ENCODE measurements at places on chromosomes 16 and 17. TPM values are rescaled to one million over a fixed set of nuclear protein-coding genes. Genes with fewer than 3 reads are reported as not detected.

DNA sequence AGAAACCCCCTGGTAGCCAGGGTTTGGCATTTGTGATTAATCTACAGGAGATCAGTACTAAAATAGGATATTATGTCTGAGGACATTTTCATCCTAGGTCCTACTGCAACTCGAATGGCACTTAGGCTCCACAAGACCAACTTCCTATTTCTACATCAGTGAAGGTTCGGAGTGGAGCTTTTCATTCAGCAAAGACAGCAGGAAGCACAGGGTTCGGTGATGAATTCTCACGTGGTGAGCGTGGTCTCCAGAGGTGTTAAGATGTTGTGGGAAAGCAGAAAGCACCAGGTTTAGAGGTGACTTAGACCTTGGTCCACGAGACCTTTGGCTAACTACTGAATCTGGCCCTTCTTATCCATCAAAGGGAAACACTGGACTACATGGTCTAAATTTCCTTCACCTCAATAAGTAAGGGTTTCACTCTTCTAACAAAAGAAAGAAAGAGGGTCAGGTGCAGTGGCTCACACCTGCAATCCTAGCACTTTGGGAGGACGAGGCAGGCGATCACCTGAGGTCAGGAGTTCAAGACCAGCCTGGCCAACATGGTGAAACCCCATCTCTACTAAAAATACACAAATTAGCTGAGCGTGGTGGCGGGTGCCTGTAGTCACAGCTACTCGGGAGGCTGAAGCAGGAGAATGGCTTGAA, 13.9 kb upstream of the HELZ start:
- peaks cover 27% of the 10 kb centered on the region for H3K4me1 ChIP-seq
- peak overlapping the region; percentile 91 for H3K27ac ChIP-seq
- no peak for DNase-seq

GRCh38 chr17:74649909-74650308, 26.4 kb upstream of the CD300E start:
- no peak overlapping the region for H3K4me3 ChIP-seq
- peaks cover 82% of the 10 kb centered on the region for H3K27me3 ChIP-seq
- peaks cover 7% of the 10 kb centered on the region for H3K36me3 ChIP-seq
- no peak overlapping the region for H3K27ac ChIP-seq
- no peak for DNase-seq

The MTMR4 gene
- 36.6 TPM for total RNA-seq

GRCh38 chr16:2724816-2725348, 4.9 kb upstream of the PRSS27 start:
- peaks cover 3% of the 10 kb centered on the region for H3K36me3 ChIP-seq
- no peak overlapping the region for H3K27ac ChIP-seq
- H3K27me3 ChIP-seq: peaks cover 16% of the 10 kb centered on the region
- H3K4me3 ChIP-seq: no peak overlapping the region

The RPS6KB1 gene
- 86.6 TPM for total RNA-seq

GRCh38 chr17:50881182-50881581, 15.0 kb upstream of the TOB1 start:
- H3K27me3 ChIP-seq: no peaks in the 10 kb centered on the region
- DNase-seq: no peak
- peaks cover 18% of the 10 kb centered on the region for H3K4me1 ChIP-seq
- H3K27ac ChIP-seq: peak overlapping the region; percentile 68

The CES3 gene
- total RNA-seq: 1.3 TPM

- no peak for DNase-seq
- H3K4me3 ChIP-seq: no peak overlapping the region
- H3K27me3 ChIP-seq: no peaks in the 10 kb centered on the region
- no peak overlapping the region for H3K27ac ChIP-seq
Measured at GRCh38 chr16:1053700-1054368, 18.7 kb upstream of the SSTR5 start.

GRCh38 chr17:4936436-4936835, 3.4 kb downstream of the SLC25A11 start:
- H3K27me3 ChIP-seq: no peaks in the 10 kb centered on the region
- H3K27ac ChIP-seq: peak overlapping the region; percentile 43
- peaks cover 36% of the 10 kb centered on the region for H3K4me1 ChIP-seq
- DNase-seq: no peak

- peaks cover 21% of the 10 kb centered on the region for H3K4me1 ChIP-seq
- H3K27ac ChIP-seq: peak overlapping the region; percentile 86
- no peaks in the 10 kb centered on the region for H3K27me3 ChIP-seq
- DNase-seq: peak; percentile 37
- peak overlapping the region; percentile 63 for H3K4me3 ChIP-seq
Measured at GRCh38 chr17:82892899-82893565, 53.2 kb upstream of the ZNF750 start.

DNA sequence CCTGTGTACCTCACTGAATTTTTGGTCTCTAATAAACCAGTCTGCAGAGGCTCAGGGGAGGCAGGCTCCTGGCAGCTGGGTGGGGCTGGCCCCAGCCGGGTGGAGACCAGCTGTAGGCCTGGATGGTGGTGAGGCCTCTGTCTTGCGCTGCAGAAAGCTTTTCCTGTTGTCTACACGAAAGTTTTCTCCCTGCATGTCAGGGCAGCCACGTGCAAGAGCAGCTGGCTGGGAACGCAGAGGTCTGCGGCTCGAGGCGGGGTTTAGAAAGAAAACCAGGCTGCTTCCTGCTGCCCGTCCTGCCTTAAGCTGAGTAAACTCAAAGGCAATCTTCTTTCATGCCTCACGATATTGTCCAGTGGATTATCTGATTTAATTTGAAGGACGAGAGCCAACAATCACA, 2.4 kb downstream of the SERPINF1 start:
- DNase-seq: peak; percentile 33
- peak overlapping the region; percentile 69 for H3K4me3 ChIP-seq
- peak overlapping the region; percentile 93 for H3K27ac ChIP-seq
- no peaks in the 10 kb centered on the region for H3K36me3 ChIP-seq
- no peaks in the 10 kb centered on the region for H3K27me3 ChIP-seq
- H3K4me1 ChIP-seq: peaks cover 27% of the 10 kb centered on the region

DNA sequence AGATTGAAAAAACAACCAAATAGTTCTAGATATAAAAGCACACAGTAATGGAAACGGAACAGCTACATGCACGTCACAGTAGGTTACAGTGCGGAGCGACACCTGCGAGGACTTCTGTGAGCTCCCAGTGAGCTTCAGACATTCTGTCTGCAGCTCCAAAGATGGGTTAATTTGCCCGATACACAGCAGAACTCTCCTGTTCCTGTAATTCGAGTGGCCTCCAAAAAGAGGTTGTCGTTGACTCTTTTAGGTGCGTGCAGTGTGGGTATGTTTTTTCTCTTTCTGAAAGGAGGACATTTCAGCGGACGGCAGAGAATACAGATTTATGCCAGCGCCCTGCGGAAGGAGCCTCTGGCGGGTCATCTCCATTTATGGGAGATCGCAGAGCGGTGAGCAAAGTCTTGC, 2.9 kb downstream of the OR1F1 start:
- peak overlapping the region; percentile 64 for H3K4me3 ChIP-seq
- DNase-seq: no peak
- peaks cover 35% of the 10 kb centered on the region for H3K4me1 ChIP-seq
- H3K27ac ChIP-seq: peak overlapping the region; percentile 55
- peaks cover 86% of the 10 kb centered on the region for H3K27me3 ChIP-seq

- no peak for DNase-seq
- H3K27ac ChIP-seq: no peak overlapping the region
- H3K36me3 ChIP-seq: peaks cover 8% of the 10 kb centered on the region
- H3K4me1 ChIP-seq: peaks cover 9% of the 10 kb centered on the region
- H3K27me3 ChIP-seq: peaks cover 34% of the 10 kb centered on the region
Measured at GRCh38 chr16:67397036-67397801, 3.9 kb upstream of the TPPP3 start.

GRCh38 chr16:76210157-76210556, 67.0 kb upstream of the CNTNAP4 start:
- H3K27ac ChIP-seq: no peak overlapping the region
- H3K4me1 ChIP-seq: no peaks in the 10 kb centered on the region
- no peak for DNase-seq
- H3K36me3 ChIP-seq: no peaks in the 10 kb centered on the region
- H3K4me3 ChIP-seq: no peak overlapping the region

GRCh38 chr16:83136924-83137323, 510.2 kb downstream of the CDH13 start:
- DNase-seq: no peak
- no peaks in the 10 kb centered on the region for H3K36me3 ChIP-seq
- peak overlapping the region; percentile 44 for H3K27ac ChIP-seq
- peaks cover 14% of the 10 kb centered on the region for H3K4me1 ChIP-seq
- peaks cover 8% of the 10 kb centered on the region for H3K27me3 ChIP-seq
- H3K4me3 ChIP-seq: peak overlapping the region; percentile 81

The MYH2 gene
- not detected for total RNA-seq

DNA sequence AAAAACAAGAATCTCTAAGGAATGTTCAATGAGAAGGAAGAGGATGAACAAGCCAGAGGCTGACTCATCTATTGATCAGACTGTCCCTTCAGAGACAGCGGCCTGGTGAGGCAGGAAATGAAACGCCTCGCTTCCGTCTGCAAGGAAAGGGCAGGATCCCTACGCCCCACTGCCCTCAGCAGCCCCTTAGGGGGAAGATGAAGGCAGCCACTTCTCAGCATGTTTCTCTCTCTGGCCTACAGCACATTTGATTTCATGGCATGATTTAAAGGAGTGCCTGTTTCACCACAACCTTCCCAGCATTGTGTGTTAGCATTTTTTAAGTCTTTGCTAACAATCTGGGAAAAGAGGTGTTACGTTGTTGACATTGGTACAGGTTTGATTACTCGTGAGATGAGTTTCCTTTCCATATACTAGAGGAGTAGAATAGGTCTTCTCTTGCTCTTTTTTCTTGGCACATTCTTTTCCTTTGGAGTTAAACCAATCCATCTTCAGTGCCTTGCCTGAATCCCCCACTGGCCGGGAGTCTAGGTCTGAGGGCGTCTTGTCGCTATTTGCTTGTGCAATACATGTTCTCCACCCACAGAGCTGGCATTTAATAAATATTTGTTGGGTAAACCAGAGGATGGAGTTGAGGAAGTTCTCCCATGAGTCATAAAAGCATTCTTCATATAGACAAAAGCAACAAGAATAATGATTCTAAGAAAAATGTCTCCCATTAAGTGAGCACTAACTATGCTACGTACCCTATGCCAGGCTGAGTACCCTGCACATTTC, 47.4 kb downstream of the RBFOX3 start:
- H3K27me3 ChIP-seq: peaks cover 37% of the 10 kb centered on the region
- peaks cover 4% of the 10 kb centered on the region for H3K36me3 ChIP-seq
- H3K27ac ChIP-seq: no peak overlapping the region
- no peaks in the 10 kb centered on the region for H3K4me1 ChIP-seq

The DEXI gene
- total RNA-seq: 15.1 TPM

The SHISA6 gene
- not detected for total RNA-seq

GRCh38 chr16:58043571-58044155, 18.1 kb downstream of the MMP15 start:
- H3K27ac ChIP-seq: no peak overlapping the region
- H3K4me3 ChIP-seq: no peak overlapping the region
- no peak for DNase-seq
- no peaks in the 10 kb centered on the region for H3K4me1 ChIP-seq

DNA sequence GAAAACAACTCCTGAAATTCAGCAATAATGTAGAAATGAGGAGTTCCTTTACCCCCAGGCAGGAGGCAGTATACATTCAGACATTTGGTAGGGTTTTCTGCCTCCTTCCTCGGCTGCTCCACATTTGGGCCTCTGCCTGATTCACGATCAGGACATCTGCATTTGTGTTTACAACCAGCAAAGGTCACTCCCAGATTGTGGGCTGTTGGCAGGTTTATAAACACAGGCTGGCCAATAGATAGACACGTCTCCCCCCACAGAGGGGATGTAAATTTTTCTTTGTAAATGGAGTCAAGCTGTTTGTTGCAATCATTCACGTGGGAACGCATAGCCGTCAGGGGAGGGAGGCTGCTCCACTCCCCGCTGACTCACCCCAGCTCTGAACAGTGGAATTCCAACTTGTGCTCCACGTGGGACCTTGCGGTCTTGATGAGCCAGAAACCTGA, 252.1 kb upstream of the N4BP1 start:
- no peaks in the 10 kb centered on the region for H3K4me1 ChIP-seq
- no peak for DNase-seq
- H3K36me3 ChIP-seq: no peaks in the 10 kb centered on the region
- H3K4me3 ChIP-seq: no peak overlapping the region
- no peak overlapping the region for H3K27ac ChIP-seq

The SYCE1L gene
- total RNA-seq: 4.0 TPM

DNA sequence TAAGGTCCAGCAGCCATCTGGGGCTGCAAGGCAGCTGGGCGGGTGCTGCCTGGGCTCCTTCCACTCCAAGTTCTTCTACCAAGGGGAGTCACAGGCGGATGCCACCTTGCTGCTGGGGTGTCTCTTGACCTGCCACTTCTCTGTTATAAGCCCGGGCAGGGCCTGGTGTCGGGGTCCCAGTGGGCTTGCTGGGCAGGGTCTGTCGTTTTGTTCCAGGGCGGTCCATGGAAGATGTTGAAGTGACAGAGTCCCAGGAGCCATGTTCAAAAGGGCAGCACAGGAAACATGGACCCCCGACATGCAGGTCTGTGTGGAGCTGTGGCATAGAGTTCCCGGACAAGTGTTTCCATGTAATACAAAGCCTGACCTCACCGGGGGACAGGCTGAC, 91.1 kb downstream of the TNFRSF13B start:
- no peaks in the 10 kb centered on the region for H3K36me3 ChIP-seq
- H3K4me1 ChIP-seq: no peaks in the 10 kb centered on the region
- H3K4me3 ChIP-seq: no peak overlapping the region

- H3K36me3 ChIP-seq: peaks cover 11% of the 10 kb centered on the region
- peak; percentile 66 for DNase-seq
- H3K27ac ChIP-seq: peak within 1 kb of the TSS; percentile 93
- no peaks in the 10 kb centered on the region for H3K27me3 ChIP-seq
Measured at GRCh38 chr17:44219616-44220212, at the start of gene UBTF. TSS of gene UBTF (minus strand) at chr17:44219675. CDS start at chr17:44218229, 1,446 bp downstream.

The SEPTIN1 gene
- 192 TPM for total RNA-seq

The GDPD3 gene
- total RNA-seq: 12.6 TPM

The KRT9 gene
- not detected for total RNA-seq

The FBXW10 gene
- total RNA-seq: not detected

DNA sequence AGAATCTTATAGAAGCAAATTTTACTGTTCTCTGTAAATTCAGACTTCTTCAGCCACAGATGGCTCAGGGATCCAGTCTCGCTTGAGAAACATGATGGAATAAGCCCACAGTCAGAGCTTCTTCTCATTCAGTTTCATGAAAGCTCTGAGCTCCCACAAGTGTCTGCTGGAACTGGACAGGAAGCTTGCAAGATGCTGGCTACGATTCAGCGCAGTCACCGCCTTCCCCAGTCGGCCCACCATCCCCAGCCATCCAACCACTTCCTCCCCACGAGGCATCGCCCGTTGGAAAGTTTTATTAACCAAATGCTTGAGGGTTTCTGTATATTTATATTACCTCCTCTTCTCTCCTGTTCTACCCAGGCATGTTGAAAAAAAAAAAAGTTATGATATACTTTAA, 171.7 kb downstream of the ZFHX3 start:
- H3K27me3 ChIP-seq: peaks cover 14% of the 10 kb centered on the region
- H3K36me3 ChIP-seq: no peaks in the 10 kb centered on the region
- no peak overlapping the region for H3K4me3 ChIP-seq
- no peaks in the 10 kb centered on the region for H3K4me1 ChIP-seq
- H3K27ac ChIP-seq: no peak overlapping the region
- DNase-seq: no peak

GRCh38 chr16:82379551-82379950, 209.5 kb upstream of the MPHOSPH6 start:
- H3K27me3 ChIP-seq: peaks cover 15% of the 10 kb centered on the region
- H3K4me3 ChIP-seq: no peak overlapping the region
- no peak overlapping the region for H3K27ac ChIP-seq
- DNase-seq: no peak

Data from T-helper 17 cell (primary cell).